ENCODE measurements at places on chromosomes 4 and X. TPM values are rescaled to one million over a fixed set of nuclear protein-coding genes. Genes with fewer than 3 reads are reported as not detected.

DNA sequence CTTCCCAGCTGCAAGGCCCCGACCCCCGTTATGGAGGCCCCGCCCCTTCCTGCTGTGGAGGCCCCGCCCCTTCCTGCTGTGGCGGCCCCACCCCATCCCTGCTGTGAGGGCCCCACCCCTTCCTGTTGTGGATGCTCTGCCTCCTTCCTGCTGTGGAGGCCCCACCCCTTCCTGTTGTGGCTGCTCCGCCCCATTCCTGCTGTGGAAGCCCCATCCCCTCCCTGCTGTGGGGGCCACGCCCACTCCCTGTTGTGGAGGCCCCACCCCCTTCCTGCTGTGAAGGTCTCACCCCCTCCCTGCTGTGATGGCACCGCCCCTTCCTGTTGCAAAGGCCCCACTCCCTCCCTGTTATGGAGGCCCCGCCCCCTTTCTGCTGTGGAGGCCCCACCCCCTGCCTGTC lies 104.9 kb upstream of the PSAPL1 start:
- DNase-seq, result peak; percentile 76

GRCh38 chrX:40097504-40098263 lies at the start of gene BCOR:
TSS of gene BCOR (minus strand) at chrX:40097958. CDS start at chrX:40077929, 20,029 bp downstream.
- DNase-seq, result peak; percentile 50

DNA sequence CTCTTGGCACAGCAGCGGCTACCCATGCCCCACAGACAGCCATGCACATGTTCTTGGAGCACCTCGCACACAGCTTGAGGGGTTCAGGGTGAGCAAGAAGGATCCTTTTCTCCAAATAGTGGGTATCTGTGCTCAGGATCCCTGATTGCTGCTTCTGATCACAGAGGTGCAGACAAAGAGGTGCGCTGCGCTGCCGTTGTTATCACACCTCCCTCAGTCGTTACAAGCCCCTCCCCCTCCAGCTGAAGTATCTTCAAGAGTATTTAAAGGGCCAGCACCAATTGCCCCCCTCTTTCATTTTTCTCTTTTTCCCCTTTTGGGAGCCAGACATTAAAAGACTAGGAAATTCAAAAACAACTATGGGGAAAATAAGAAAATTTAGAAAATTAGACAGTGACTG lies 44.3 kb downstream of the NELFA start:
- DNase-seq, result no peak

DNA sequence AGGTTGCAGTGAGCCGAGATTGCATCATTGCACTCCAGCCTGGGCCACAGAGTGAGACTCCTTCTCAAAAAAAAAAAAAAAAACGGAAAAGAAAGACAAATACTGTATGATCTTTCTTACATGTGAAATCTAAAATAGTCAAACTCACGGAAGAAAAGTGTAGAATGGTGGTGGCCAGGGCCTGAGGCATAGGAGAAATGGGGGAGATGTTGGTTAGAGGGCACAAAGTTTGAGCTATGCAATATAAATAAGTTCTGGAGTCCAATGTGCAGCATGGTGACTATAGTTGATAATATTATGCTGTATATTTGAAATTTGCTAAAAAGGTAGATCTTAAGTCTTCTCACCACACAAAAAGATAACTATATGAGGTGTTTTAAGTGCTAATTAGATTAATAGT lies 1.3 kb upstream of the FGA start:
- DNase-seq, result no peak

- DNase-seq, result peak; percentile 40
These were observed 445.4 kb downstream of the BCOR start for GRCh38 chrX:39652336-39652735.

Gene CXCL8
- total RNA-seq, result 36.2 TPM

Gene HMX1
- not detected for total RNA-seq

Data from MCF 10A (cell line).